ENCODE measurements at places on chromosomes 12 and 14.

DNA sequence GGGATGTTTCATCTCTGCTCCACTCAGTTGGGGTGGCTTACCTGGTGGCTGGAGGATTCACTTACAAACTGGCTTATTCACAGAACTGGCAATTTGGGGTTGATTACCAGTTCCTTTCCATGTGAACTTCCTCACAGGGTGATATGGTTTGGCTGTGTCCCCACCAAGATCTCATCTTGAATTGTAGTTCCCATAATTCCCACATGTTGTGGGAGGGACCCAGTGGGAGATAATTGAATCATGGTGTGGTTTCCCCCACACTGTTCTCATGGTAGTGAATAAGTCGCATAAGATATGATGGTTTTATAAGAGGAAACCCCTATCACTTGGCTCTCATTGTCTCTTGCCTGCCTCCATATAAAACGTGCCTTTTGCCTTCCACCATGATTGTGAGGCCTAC, 26.9 kb upstream of the IGF1 start:
- DNase-seq, result no peak
- no peaks in the 10 kb centered on the region for H3K27me3 ChIP-seq
- H3K36me3 ChIP-seq, result no peaks in the 10 kb centered on the region
- no peak overlapping the region for H3K27ac ChIP-seq

- no peak overlapping the region for H3K27ac ChIP-seq
- no peak for DNase-seq
- H3K4me1 ChIP-seq, result no peaks in the 10 kb centered on the region
- no peak overlapping the region for H3K4me3 ChIP-seq
Observed at GRCh38 chr12:59761542-59761941, 165.7 kb downstream of the SLC16A7 start.

DNA sequence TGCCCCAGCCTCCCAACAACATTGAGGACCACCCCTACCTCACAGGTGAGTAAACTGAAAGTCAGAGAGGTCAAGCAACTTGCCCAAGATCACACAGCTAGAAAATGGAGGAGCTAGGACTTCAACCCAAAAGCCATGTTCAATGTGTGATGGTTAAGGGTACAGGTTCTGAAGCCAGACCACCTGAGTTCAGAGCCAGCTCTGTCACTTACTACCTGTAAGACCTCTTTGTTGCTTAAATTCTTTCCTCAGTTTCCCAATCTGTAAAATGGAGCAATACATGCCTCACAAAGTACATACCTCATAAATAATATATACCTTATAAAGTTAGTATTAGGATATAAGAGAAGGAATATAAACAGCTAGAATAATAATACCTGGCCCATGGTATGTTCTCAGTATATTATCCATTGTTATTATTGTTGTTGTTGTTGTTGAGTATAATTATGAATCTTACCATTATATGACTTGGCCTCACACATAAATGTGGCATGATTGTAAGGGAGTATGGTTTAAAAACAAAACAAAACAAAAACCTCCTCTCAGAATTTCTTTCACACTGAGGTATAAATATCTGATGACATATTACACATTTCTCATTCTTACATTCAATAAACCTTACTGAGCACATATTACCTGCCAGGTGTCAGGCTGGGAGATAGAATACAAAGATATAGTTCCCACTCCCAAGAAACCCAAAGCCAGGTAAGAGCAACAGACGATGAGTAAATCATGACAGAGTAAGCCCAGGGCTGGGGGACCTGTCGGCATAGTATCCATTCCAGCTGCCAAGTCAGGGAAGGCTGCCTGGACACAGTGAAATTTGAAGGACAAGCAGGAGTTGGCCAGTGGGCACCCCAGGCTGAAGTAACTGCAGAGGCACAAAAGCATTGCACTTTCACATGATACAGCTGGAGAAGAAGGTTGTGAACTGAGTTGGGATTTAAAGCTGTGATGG, 19.6 kb downstream of the CMKLR1 start:
- no peak overlapping the region for H3K4me3 ChIP-seq
- no peak overlapping the region for H3K27ac ChIP-seq
- H3K36me3 ChIP-seq, result no peaks in the 10 kb centered on the region
- no peak for DNase-seq
- no peaks in the 10 kb centered on the region for H3K27me3 ChIP-seq
- H3K4me1 ChIP-seq, result peaks cover 14% of the 10 kb centered on the region

DNA sequence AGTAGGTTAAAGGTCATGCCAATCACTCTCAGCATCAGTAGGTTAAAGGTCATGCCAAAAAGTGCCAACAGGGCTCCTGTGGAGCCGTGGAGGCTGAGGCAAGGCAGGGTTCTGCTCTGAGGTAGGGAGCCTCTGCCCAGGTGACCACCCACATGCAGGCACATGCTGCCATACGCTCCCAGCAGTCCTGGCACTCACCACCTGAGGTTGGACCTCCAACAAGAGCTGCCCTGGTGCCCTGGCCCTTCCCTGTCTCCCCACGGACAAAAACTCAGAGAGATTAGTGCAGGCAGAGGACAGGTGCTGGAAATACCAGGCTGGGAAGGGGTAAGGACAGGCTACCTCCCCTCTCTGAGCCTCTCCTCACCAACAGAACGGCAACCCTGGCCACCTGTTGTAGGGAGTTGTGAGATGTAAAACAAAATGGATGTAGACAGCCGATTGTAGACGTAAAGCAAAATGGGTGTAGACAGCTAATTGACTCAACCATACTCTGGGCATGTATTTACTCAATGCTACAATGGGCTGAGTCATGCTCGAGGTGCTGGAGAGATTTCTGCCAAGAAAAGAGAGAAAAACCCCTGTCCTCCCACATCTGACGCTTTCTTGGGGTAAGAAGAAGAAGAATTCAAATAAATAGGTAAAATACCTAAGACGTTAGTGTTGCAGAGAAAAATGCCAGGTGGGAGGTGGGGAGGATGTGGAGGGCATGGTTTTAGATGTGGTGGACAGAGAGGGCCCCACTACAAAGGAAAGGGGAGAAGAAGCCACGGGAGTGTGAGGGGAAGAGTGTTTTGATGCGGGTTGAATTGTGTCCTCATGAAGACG, 32.4 kb downstream of the LTBP2 start:
- H3K4me3 ChIP-seq, result no peak overlapping the region
- H3K36me3 ChIP-seq, result no peaks in the 10 kb centered on the region
- no peaks in the 10 kb centered on the region for H3K27me3 ChIP-seq
- DNase-seq, result no peak

DNA sequence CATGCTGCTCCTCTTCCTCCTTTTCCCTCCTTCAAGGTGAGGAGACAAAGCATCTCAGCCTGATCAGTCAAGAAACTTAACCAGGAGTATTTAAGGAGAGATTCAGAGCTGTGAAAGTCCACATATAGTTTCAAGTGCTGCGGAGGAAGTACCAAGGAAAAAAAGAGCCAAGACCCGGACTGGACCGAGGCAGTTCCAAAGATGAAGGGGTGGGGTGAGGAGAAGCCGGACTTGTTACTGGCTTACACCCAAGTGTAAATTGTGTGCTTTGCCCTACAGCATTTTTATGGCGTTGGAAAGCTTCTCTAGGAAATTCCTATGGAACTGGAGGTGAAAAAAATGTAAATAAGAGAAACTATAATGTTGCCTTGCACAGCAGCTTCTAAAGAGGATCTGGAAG, 263.1 kb downstream of the GRIN2B start:
- H3K27me3 ChIP-seq, result no peaks in the 10 kb centered on the region
- no peaks in the 10 kb centered on the region for H3K36me3 ChIP-seq

DNA sequence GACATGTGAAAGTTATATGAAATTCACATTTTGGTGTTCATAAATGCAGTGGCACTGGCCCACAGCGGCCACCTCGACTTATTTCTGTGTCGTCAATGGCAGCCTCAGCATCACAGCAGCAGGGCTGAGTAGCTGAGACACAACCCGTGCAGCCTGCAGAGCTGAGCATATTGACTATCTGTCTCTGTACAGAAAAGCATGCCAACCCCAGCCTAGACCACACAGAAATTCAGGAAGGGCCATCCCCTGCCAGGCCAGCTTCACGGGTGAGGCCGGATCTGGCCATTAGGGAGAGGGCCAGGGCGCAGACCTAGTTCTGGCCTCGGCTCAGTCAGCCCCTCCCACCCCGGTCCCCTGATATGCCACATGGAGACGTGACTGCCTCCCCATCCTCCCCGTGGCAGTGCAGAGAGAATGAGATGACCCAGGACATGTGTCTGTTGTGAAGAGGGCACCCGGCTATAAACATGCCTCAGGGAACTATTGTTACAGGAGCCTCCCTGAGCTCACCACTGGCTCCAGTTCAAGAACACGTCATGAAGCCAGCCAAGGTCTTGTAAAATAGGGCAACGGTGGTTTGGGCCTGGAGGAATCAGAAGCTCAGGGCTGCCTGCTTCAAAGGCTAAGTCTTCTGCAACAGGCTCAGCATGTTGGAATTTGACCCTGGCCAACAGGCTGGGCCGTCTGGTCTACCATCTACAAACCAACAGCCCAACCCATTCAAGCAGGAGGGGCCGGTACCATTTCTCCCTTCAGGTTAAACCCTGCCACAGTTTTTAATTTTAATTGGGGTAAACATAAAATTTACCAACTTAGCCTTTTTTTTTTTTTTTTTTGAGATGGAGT, 25.5 kb downstream of the SCARB1 start:
- no peaks in the 10 kb centered on the region for H3K36me3 ChIP-seq
- DNase-seq, result no peak
- no peak overlapping the region for H3K4me3 ChIP-seq

- peaks cover 34% of the 10 kb centered on the region for H3K36me3 ChIP-seq
- no peak for DNase-seq
- H3K27me3 ChIP-seq, result no peaks in the 10 kb centered on the region
- peaks cover 3% of the 10 kb centered on the region for H3K4me1 ChIP-seq
- peak overlapping the region; percentile 59 for H3K4me3 ChIP-seq
- H3K27ac ChIP-seq, result peak overlapping the region; percentile 66
Observed at GRCh38 chr12:110431957-110432587, 18.1 kb downstream of the ARPC3 start.
